ENCODE measurements at places on chromosomes 7 and 10. TPM values are rescaled to one million over a fixed set of nuclear protein-coding genes. Genes with fewer than 3 reads are reported as not detected.

MORN4 gene
- 29.5 TPM for polyA plus RNA-seq

FGFR2 gene
- 86.5 TPM for polyA plus RNA-seq

GRCh38 chr10:64211466-64211865, 690.3 kb downstream of the REEP3 start:
- no peak for DNase-seq

GRCh38 chr10:49296382-49296781, 2.6 kb upstream of the C10orf71 start:
- DNase-seq: no peak

DNA sequence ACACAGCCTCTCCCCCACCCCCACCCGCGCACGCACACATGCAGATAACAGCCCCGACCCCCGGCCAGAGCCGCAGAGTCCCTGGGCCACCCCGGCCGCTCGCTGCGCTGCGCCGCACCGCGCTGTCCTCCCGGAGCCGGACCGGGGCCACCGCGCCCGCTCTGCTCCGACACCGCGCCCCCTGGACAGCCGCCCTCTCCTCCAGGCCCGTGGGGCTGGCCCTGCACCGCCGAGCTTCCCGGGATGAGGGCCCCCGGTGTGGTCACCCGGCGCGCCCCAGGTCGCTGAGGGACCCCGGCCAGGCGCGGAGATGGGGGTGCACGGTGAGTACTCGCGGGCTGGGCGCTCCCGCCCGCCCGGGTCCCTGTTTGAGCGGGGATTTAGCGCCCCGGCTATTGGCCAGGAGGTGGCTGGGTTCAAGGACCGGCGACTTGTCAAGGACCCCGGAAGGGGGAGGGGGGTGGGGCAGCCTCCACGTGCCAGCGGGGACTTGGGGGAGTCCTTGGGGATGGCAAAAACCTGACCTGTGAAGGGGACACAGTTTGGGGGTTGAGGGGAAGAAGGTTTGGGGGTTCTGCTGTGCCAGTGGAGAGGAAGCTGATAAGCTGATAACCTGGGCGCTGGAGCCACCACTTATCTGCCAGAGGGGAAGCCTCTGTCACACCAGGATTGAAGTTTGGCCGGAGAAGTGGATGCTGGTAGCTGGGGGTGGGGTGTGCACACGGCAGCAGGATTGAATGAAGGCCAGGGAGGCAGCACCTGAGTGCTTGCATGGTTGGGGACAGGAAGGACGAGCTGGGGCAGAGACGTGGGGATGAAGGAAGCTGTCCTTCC, 620 bp downstream of the EPO start:
- no peak for DNase-seq

DNA sequence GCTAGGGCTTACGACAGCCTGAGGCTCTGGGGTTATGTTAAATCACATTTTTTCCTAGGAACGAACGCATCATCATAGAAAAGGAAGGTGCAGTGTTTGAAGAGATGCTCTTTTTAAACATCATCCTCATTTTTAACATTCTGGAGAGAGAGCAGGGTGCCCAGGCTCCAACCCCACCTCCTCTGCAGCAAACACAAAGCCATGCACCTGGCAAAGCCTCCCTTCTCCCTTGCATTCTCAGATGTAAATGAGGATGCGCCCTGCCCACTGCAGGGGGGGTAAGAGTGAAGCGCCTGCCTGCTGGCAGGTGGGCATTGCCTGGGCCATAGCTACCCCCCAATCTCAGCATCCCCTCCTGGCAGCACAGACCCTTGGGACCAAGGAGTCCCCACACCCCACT, 92.4 kb downstream of the PTPRN2 start:
- no peak for DNase-seq

- DNase-seq: no peak
These were observed 84.6 kb upstream of the PDGFA start for GRCh38 chr7:604001-604883.

DNA sequence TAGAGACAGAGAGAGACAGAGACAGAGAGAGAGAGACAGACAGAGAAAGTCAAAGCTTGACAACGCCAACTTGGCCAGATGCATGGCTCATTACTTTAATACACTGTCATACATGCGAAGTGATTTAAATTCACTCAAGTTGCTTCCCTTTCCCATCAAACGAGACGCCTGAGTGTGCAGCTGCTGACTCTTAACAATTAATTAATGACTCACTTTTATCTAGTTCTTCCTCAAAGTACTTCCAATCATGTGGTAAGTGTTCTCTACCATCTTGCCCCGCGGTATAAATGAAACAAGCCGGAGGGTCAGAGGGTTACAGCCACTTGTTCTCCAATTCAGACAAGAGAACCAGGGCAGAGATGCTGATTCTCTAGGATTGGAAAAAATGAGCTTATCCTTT, 90.8 kb downstream of the SFMBT2 start:
- DNase-seq: no peak

GRCh38 chr7:39979406-39980073, 29.5 kb downstream of the CDK13 start:
- DNase-seq: no peak

DNA sequence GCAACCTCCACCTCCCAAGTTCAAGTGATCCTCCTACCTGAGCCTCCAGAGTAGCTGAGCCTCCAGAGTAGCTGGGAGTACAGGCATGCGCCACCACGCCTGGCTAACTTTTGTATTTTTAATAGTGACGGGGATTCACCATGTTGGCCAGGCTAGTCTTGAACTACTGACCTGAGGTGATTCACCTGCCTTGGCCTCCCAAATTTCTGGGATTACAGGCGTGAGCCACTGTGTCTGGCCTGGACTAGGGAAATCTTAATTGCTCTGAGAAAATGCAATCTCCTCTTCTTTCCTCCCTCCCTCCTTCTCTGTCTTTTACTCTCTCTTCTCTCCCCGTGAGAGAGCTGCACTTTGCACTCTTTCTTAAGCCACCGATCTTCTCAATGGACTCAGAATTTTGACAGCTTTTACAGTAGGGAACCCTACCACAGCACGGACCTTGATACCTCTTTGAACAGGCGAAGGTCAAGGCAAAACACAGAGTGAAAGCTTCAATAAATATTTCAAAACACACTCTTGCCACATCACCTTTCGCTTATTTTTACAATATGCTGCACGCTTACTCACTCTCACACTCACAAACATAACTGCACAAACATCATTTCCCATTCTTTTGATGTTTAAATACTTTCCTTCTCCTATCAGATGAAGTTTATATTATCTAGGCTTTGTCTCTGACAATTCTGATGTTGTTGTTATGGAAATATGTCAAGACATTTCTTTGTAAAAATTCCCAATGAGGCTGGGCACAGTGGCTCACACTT, 173.4 kb upstream of the NRP1 start:
- no peak for DNase-seq

- peak; percentile 65 for DNase-seq
These were observed 328.4 kb upstream of the AOAH start for GRCh38 chr7:37052705-37053104.

DNA sequence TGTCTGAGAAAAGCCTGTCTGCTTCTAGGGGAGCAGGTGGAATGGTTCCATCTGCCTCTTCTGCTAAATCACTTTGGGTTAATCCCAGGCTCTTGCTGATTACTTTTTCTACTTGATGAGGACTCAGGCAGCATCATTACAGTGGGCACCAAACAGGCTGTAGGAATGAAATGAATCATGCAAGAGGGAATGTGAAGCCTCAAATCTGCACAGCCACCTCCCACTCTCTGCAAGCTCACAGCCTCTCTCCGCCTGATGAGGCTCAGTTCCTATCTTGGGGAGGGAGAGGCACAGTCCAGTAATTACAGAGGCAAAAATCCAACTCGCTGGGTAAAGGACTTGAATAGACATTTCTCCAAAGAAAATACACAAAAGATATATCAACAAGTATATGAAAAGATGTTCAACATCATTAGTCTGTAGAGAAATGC, 34.0 kb downstream of the HSPA12A start:
- DNase-seq: no peak
